ENCODE measurements at places on chromosomes 7 and 10. TPM values are rescaled to one million over a fixed set of nuclear protein-coding genes. Genes with fewer than 3 reads are reported as not detected.
A peak's percentile ranks its signal among the peaks of the same experiment; 100 is the strongest.

GRCh38 chr7:101151908-101152651 is 2.2 kb upstream of the AP1S1 start:
- no peak for DNase-seq

GRCh38 chr10:44967616-44968015 is 8.0 kb downstream of the RASSF4 start:
- DNase-seq = peak; percentile 7

The COL13A1 gene
- 3.1 TPM for total RNA-seq

The CCL26 gene
- 8.7 TPM for total RNA-seq

The ARHGEF35 gene
- total RNA-seq = 19.2 TPM

All from H9 (cell line).